ENCODE measurements at places on chromosomes 2 and 18.

DNA sequence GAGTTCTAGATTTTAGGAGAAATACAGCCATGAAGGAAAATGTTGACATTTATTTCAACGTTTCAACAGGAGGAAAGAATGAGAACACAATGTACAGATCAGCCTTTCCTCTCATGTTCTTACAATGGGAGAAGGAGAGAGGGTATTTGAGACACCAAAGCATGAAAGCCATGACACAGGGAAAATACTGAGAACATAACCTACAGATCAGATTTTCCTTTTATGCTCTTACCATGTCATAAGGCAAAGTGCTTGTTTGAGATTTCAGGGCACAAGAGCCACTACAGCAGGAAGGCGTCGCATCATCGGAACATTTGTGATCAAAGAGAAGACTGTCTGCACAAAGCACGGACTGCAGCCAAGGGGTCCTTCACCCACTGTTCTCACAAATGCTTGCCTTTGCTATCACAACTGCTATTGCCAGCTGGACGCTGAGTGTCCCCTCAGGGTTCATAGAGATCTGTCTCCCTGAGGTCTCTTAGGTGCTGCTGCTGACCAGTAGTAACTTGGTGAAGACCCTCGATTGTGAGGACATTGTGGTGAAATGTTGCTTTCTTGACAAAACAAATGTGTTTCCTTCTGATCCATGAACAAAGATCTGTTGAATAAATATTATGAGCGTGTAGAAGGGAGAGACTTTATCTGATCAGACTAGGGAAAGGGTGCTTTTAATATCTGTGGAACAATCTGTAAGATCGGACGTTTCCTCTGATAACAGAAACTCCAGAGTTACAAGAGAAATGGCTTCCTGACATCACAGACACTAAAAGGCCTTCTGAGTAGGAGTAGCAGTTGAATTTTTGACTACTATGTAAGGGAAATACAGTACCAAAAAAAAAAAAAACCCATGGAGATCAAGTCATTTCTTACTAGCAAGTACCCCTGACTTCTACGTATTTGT lies 6.4 kb upstream of the IL1RL1 start:
- DNase-seq = no peak

GRCh38 chr2:134155134-134155533 lies 98.7 kb upstream of the MGAT5 start:
- DNase-seq = no peak

GRCh38 chr2:165746501-165746900 lies 47.5 kb downstream of the GALNT3 start:
- no peak for DNase-seq

DNA sequence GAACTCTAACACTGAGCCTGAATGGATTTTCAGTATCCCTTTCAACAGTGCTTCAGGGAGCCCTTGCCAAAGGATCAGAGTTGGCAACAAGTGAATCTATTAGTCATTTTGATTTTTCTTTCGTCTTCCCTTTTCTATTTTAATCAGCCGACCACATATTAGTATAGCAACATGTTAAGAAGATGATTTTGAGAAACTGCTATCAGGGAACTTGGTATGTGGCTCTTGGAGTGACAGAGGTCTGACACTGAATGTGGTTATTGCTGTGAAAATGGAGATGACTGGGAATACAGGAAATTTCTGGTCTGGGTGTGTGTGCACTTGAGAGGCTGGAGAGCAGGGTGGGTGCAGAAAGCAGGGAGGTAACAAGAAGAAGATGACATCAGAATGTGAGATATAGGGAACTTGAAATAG lies 28.7 kb upstream of the IL1RL1 start:
- no peak for DNase-seq

GRCh38 chr2:169511818-169512217 lies 2.3 kb downstream of the KLHL41 start:
- DNase-seq = no peak

DNA sequence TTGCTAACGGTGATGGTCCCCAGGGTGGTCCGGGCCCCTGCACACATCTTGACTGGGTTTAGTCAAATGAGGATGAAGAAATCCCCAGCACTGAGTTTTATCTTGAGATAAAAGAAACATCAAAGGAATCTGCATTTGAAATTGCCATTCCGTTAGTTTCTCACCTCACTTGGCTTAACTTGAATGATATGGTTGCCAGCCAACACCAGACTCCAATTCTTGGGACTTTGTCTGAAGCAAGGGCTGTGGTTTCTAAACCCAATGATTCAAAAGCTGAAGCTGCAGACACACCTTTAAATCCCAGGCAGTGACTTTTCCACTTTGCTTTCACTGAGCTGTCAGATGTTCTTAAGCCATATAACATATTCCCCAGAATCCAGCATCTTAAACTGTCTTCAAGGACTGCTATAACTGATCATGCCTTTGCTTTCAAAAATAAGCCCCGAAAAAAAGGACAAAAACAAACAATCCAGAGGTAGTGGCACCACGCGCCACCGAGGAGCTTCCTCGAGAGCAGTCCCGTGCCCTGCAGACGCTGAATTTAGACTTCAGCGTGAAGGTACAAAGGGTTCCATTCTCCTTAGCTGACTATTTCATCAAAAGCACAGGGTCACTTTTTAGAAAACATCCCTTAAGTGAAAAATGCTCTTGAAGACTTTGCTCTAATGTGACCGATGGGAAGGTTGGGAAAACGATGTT lies 189.3 kb downstream of the HDAC4 start:
- DNase-seq = no peak

GRCh38 chr2:168577885-168578284 lies 121.8 kb downstream of the CERS6 start:
- DNase-seq = no peak

DNA sequence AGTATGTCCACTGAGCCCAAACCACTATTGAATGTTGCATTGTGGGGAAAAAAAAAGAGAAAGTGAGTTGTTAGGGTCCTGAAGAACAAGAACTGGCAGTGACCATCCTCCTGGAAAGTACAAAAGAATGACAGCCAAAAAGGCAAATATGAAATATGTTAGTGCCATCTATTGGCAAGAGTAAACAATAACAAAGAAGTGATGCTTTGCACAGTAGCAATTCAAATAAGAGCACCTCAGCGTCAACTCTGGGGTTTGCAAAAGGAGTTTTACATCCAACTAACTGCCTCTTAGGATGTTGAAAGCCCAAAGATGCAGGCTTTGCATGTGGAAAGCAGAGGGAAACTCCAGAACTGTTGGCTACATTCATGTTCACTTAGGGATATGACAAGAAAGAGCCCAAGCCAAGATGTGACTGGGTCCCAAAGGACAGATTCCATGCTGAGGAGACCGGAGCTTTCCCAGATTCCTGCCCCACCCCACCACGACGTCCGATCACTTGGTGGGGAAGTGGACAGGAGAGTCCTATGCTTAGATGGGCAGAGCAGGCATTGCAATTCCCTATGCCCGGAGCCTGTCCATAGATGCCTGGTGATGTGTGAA lies 15.6 kb downstream of the TRABD2A start:
- no peak for DNase-seq

GRCh38 chr2:103353774-103354173 lies 591.9 kb downstream of the TMEM182 start:
- no peak for DNase-seq

DNA sequence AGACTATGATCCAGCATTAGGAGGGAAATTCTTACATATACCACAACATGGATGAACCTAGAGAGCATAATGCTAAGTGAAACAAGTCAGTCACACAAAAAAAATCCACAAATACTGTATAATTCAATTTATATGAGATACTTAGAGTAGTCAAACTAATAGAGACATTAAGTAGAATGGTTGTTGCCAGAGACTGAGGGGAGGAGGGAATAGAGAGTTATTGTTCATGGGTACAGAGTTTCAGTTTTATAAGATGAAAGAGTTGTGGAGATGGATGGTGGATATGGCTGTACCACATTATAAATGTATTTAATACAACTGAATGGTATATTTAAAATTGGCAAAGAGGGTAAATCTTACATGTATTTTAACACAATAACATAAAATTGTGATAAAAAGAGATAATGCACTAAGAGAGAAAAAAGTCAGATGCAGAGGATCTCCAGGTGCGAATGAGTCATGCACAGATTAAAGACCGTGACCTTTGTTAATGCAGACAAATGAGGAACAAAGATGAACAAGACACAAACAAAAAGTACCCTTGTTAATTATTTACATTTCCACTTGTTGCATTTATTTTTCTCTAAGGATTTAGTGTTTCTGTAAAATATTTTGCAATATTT lies 541.7 kb upstream of the MEX3C start:
- no peak for DNase-seq

- DNase-seq = no peak
Measured at GRCh38 chr2:168190590-168191336, 56.6 kb downstream of the STK39 start.

DNA sequence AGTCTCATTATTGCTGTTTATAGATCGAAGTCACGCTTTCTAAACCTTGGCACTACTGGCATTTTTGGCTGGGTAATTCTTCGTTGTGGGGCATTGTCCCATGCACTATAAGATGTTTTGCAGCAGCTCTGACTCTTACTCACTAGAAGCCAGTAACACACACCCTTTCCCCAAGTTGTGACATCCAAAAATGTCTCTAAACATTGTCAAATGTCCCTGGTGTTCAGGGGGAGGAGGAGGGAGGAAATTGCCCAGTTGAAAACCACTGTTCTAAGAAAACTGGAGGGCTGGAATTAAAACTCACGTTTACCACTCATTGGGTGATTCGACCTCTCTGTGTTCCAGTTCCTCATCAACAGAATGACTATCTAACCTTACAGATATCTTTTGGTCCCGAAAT lies 115.7 kb upstream of the KLF7 start:
- no peak for DNase-seq

DNA sequence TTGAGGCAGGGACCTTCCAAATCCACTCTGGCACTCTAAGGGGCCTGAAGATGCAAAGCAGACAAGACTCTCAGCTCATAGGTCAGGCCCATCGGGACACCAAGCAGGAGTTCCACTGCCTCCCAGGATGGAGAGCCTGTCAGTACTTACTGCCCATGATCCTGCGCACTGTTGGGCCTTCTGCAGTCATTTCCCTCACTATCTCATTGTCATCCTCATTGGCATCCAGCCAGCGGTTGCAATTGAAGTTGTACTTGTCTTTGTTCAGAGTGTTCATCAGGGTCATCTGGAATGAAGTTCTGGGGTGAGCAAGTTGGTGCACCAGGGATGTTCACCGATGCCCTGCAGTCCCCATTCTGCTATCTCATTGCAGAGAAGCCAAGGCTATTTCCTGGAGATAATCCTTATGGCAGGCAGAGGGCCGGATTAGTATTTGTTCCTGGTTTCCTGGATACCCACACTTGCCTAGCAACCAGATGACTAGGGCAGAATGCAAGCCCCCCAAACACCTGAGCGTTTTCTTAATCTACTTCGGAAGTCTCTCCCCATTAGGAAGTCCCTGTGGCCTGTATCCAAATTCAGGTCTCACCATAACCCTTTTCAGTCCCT lies 65.1 kb downstream of the LOXHD1 start:
- no peak for DNase-seq

DNA sequence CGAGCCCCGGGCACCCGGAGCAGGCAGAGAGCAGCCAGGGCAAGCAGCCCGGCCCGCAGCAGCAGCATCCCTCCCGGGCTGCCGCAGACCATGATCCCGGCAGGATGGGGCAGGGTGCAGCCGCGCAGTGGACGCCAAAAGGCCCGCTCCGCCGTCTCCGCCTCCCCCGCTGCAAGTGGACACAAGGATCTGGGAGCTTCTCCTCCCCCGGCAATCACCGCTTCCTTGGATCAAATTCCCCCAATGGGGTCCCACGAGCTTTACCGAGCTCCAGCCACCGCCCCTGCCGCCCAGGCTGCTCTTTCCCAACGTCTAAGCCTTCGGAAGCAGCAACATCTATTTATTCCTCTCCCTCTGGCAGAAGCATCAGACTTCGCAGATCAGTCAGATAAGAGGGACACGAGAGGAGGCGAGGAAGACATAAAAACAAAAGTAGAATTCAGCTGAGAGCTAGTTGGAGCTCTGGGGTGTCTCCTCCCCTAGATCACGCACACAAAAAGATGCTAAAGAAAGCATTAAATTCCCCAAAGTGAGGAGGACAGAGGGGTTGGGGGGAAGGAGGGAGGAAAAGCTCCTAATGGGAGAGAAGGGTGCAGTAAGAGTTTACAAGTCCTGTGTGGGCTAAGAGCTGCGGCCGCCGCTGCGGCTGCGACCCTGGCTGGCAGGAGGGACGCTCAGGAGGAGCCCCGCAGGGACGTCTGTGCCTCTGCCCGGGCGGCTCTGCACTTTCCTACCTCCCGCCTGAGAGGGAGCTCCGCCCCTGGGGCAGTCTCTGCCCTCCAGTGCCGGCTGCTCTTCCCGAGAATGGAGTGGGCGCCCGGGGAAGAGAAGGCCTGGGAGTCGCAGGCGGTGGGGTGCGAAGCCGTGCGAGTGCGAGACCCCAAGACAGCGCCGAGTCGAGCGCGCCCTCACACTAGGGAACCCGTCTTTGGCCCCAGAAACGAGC lies at the start of gene FRZB:
Gene FRZB (minus strand): TSS at position 177 of the 946 bp plus-strand sequence. CDS start 85 bp downstream, at position 92.
- no peak for DNase-seq

DNA sequence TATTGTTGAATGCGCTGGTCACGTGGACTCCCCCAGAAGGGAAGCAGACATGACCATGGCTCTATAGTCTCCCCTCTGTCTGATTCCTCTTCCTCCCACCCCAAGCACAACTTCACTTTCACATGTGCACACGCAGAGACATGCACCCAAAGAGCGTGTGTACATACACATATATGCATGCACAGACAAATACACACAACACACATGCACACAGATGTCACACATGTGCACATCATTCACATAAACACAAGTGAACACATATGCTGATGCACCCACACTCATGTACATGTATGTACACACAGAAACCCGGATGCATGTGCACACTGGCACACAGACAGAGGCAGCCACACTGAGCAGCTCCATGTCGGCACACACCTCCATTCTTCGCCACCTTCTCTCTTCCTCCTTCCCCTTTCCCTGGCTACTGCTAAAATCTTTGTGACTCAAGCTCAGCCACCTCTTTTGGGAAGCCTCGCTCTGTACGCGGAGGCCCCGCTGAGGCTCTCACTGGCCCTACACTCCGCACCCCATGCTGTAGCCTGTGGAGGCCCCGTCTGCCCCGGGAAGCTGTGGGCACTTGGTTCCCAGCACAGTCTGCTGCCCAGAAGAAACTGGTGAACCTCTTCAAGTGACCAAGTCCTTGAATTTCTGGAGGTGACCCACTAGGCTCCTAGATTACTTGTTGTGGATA lies 101.6 kb upstream of the TEX51 start:
- no peak for DNase-seq

DNA sequence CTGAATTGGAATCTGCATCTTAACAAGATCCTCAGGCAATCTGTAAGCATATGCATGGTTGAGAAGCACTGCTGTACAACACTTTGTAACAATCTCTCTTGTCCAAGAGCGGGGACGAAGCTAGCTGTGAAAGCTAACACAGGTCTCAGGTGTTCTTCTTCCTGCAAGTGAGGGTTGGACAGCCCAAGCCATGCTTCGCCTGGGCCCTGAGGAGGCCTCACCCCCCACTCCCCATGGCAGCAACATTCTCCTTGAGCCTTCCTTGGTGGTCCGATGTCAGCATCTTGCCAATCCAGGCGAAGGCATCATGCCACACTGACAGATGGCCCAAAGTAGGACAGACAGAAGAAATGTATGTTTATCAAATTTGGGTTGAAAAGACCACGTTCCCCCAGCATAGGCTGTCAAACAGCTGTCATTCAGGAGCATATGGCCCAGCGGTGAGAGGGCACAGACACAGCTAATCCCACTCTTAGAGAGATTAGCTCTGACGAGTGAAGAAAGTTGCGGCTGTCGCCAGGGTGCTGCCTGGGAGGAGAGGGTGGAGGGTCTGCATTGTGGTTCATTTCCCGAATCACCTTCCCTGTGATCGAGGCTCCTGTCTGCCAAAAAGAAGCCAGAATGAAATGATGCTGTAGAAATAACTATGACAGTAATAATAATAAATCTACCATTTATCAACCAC lies 344.7 kb downstream of the MYCN start:
- DNase-seq = no peak

- no peak for DNase-seq
Measured at GRCh38 chr2:195677884-195678283, 20.9 kb downstream of the SLC39A10 start.

Measured in activated gamma-delta T cell treated with anti-CD3 and anti-CD28 coated beads, Interleukin-2, amount 50 U/mL, for 16 hours (primary cell).